ENCODE measurements at places on chromosomes 16 and 17. TPM values are rescaled to one million over a fixed set of nuclear protein-coding genes. Genes with fewer than 3 reads are reported as not detected.

DNA sequence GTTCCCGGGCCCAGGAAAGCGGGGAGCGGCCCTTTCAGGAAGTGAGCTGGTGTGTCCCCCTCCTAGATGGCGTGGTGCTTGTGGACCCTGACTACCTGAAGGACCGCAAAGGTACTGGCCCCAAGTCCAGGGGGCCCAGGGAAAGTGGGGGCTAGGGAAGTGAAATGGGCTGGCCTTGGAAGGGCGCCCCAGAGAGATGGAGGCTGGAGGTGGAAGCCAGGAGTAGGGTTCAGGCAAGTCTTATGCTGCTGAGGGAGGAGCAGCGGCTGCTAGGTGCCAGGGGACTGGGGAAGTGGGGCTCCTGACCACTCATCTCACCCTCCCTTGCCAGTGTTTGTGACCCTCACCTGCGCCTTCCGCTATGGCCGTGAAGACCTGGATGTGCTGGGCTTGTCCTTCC is 5.6 kb downstream of the ARRB2 start:
- no peak for DNase-seq

- DNase-seq, result no peak
Measured at GRCh38 chr17:29032013-29032856, 10.7 kb upstream of the PIPOX start.

GRCh38 chr16:17360693-17361122 is 110.1 kb downstream of the XYLT1 start:
- DNase-seq, result no peak

GRCh38 chr16:69190598-69190997 is 3.6 kb downstream of the SNTB2 start:
- DNase-seq, result no peak

The ZCCHC14 gene
- 20.5 TPM for total RNA-seq

The MGAT5B gene
- 0.12 TPM for total RNA-seq

The KRTAP3-2 gene
- total RNA-seq, result not detected

The OR1F1 gene
- total RNA-seq, result not detected

The GNAO1 gene
- total RNA-seq, result 1.4 TPM
